ENCODE measurements at places on chromosomes 2 and 18.

DNA sequence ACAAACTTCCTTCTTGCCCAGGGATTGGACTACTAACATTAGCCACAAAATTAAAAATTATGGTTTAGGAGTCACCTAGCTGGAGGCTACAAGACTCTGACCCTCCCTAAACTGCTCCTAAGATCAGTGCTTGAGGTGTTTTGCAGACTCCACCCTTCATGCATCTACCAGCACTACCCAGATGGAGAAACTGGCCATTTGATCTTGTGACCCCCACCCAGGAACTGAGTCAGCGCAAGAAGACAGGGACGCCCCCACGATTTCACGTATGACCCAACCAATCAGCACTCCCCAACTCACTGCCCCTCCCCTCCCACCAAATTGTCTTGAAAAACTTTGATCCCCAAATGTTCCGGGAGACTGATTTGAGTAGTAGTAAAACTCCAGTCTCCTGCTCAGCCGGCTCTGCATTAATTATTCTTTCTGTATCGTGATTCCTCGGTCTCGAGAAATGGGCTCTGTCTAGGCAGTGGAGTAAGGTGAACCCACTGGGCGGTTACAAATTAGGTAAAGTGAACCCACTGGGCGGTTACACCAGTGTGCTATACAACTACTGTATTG, 40.1 kb upstream of the CCDC88A start:
- DNase-seq, result no peak

- DNase-seq, result no peak
Observed at GRCh38 chr2:34747643-34748042, 1148.5 kb upstream of the FAM98A start.

DNA sequence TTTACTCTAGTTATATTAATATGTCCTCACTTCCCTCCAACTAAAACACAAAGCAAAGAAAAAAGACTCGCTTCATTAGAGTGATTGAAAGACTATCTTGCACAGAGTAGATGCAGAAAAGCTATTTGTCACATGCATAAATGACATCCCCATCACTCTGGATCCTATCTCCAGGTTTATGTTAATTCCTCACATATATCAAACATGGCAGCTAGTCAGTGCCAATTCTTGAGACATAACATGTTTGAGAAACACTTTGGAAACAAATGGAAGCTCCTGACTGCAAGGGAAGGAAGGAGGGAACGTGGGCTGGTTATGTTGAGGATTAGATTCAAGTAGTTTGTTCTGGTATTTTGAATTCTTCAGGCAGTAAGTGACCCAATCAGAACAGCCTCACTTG, 89.8 kb upstream of the BCL2L11 start:
- DNase-seq, result no peak

- DNase-seq, result no peak
Observed at GRCh38 chr2:189933041-189933440, 129.5 kb downstream of the MSTN start.

- DNase-seq, result no peak
Observed at GRCh38 chr2:118010473-118010872, 3.4 kb downstream of the CCDC93 start.

DNA sequence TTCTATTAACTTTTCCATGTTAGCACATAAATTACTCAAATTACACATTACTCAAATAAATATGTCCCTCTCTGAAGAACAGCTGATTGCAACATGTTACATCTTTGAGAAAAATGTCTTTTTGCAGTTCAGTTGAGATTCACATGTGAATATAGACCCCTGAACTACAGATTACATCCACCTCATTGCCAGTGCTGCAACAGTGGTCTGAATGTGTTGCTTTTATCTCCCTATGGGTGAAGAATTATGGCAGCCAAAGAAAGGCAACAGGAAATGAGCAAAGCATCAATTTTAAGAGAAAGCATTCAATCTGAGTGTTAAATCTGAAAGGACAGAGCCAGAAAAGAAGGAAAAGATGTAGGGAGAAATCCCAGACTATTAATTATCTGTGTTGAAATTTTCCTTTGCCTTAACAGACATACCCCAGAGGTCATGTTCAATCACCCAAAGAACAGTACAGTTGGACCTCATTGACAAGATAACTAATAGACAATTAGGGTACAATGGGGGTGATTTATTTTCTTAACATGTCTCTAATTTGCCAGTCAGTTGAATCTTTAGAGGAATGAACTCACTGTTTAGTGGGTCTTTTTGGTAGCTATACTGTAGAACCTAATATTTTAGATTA, 620.2 kb downstream of the CPS1 start:
- no peak for DNase-seq

- no peak for DNase-seq
Observed at GRCh38 chr2:219314804-219315468, 5.7 kb upstream of the PTPRN start.

DNA sequence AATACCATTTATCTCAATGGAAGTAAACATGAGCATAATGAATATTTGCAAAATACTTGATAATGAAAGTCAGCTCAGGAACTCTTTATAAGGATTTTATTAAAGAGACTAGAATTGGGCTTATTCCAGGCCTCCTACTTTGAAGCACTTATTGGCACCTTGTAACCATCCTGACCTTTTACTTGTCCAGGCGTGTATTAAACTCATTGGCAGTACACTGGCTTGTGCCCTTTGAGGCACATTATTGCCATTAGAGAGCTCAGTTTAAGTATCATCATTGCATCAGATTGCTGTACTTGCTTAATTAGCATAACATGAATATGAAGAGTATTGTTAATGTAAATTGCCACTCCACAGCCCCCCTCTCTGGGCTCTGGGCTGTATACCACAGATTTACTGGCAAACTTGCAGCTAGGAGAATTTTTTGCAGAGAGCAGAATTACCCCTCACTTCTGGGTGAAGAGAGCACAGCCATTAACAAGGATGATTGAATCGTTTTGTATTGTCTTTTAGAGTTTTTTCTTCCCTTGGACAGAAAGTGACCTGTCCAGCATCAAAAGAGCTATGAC, 72.5 kb downstream of the XIRP2 start:
- no peak for DNase-seq

DNA sequence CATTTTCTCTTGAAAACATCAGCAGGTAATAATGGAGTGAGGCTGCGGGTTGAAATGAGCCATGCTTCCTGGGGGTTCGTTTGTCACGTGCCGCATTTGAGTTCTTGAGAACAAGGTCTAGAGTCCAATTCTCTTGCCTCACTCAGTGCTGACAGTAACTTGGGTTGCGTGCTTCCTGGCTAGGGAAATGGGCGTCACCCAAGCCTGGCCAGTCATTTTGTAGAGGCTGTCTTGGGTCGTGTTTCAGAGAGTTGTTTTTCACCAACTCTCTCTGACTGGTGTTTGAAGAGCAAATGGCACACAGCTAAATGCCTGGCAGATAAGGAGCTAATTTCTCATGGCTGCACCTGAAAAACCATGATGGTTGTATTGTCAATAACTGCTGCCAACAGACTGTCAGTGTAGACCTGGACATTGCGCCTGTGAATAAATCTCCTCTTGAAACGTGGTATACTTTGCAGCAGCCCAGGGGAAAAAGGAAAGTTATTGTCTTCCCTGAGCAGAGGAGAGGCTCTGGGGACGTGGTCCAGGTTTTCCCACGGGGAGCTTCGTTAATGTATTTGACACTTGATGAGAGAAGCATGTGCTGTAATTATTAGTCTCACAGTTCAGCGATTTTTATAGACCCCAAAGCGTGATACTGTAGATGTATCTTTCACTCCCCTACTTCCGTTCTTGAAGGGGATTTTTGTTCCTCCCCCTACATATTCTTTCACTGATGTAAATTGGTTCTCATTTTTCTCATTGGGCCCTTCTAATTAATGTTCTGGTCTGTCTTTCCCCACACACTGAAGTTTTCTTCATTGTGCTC, 196.0 kb downstream of the FHOD3 start:
- no peak for DNase-seq

- DNase-seq, result no peak
Observed at GRCh38 chr18:10046178-10046807, 132.5 kb downstream of the VAPA start.

- no peak for DNase-seq
Observed at GRCh38 chr18:63302220-63302619, 17.3 kb downstream of the BCL2 start.

DNA sequence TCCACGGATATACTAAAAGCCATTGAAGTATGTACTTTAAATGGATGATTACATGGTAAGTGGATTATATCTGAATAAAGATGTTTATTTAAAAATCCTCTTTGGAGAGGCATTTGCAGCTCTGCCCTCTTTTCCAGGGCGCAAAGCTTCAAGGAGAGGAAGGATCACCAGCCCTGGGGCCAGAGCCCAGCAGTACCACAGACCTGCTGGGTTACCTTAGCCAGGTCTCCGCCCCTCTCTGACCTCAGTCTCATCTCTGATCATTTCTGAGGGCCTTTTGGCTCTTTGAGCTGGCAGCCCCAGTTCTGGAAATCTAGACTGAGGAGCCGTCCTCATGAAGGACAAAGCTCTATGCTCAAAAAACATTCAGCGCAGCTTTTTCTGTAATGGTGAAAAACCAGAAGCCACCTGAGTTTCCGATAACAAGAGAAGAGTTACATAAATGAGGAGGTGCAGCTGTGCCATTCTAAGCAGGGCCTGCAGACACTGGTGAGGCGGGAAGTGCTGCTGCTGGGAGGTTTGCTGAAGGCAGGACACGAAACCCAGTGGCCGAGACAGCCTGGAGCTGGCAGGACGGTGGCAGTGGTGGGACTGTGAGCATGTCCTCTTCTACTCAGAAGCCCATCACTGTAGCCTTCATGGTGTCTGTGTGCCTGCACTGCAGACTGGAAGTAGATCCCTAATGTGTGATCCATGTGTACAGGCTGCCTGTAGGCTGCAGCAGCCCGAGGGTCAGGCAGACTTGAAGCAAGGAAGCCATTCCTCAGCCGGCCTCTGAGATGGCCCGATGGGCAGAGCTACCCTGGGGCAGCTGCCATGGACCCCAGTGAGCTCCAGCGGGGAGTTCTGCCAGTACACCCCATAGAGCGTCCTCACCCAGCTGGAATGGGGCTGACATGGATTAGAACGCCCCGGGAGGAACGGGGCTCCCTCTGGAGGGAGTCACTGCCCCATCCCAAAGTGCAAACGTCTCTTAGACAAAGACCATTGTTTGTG, 27.7 kb downstream of the ADRA2B start:
- DNase-seq, result no peak

DNA sequence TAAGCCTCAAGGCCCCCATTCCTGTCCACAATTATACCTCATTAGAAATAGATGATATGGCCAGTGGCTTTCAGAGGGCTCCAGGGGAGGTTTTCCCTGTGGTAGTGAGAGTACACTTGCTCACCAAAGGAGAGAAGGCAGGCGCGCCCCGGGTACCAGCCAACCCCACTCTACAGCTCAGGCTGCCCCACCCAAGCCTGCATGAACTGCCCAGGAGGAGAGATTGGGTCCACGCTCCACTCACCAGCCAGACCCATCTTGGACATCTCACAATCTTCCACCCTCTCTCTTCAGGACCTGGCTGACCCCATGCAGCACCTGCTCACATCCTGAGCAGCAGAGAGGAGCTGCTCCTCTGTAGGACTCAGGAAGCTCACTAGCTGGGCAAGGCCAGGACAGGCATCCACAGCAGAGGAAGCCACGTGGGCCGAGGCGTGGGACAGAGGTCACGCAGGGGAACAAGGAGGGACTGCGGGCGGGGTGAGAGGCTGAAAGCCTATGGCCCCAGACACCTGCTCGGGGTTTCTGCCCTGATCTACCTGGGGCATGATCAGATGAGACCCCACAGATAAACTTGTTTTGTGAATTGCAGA, 53.9 kb upstream of the GLI2 start:
- no peak for DNase-seq

- no peak for DNase-seq
Observed at GRCh38 chr2:98487806-98488189, 43.1 kb downstream of the INPP4A start.
